NCI-H82 (cell line): ENCODE measurements at places on chromosomes 3 and 15.

- no peak for DNase-seq
These were observed 232.6 kb downstream of the ABHD5 start for GRCh38 chr3:43923104-43923882.

DNA sequence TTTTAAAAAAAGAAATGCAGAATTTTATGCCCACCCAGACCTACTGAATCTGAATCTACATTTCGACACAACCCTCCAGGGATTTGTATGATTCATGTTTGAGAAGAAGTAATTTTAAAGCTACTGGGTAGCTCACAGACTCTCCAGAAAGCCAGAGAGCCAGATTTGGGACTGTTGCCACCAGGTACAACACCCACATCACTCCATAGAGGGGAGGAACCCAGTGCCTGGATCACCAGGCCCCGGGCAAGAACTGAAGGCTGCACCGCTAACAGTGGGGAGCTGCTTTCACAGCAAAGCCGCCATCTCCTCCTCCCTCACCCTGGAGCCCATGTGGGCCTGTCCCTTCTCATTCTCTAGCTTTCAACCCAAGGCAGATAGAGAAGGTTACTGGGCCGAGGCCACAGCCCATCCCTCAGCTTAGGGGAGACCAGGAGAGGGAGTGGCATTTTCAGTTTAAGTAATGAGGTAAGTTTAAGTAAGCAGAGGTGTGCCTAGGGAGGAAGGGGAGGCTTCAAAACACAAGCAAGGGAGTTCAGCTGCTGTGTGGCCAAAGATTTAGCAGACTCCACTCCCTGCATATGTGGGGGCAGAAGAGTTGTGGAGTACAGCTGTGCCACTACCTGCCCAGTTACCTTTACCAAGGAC is 109.8 kb downstream of the IL12A start:
- no peak for DNase-seq

GRCh38 chr3:32913790-32914446 is 37.5 kb upstream of the CCR4 start:
- no peak for DNase-seq

GRCh38 chr3:100709842-100710260 is 557 bp downstream of the TFG start:
- peak; percentile 95 for DNase-seq

DNA sequence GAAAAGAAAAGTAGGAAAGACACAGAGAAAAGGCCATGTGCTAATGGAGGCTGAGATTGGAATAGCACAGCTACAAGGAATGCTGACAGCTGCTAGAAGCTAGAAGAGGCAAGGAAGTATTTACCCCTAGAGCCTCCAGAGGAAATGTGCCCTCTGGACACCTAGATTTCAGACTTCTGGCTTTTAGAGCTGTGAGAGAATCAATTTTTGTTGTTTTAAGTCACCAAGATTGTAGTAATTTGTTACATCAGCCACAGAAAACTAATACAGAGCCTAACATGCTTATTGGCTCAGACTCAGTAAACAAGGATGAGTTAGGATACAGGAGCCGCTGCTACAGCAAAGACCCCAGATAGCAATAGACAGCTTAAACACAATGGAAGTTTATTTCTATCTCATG is 33.1 kb upstream of the GLCE start:
- DNase-seq, result peak; percentile 18

DNA sequence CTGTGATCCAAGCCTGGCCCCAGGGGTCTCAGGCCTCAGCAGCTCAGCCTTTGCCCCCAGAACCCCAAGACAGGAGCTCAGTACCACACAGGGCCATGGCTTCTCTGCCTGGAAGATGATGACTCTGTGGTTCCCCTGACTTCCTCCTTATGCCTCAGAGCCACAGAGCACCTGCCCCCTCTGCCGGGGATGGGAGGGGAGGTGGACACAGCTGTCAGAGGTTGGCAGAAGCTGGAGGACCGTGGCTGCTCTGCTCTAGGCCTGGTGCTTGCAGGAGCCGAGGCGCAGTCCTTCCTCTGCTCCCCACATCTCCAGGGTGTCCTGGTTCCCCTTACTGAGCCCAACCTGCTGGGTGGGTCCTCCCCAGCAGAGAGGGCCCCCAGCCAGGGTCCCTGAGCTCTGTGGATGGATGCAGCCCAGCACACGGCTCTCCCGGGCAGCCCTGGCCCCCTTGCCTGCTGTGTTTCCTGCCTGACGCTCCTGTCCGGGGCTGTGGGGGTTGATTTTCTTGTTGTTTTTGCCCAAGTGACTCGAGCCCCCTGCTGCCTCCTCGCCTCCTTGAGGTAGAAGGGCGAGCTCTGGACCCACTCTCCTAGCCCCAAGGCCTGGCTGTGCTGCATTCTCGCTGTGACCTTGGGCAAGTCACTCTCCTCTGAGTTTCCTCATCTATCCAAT is 36.6 kb downstream of the PSTPIP1 start:
- DNase-seq, result peak; percentile 84

DNA sequence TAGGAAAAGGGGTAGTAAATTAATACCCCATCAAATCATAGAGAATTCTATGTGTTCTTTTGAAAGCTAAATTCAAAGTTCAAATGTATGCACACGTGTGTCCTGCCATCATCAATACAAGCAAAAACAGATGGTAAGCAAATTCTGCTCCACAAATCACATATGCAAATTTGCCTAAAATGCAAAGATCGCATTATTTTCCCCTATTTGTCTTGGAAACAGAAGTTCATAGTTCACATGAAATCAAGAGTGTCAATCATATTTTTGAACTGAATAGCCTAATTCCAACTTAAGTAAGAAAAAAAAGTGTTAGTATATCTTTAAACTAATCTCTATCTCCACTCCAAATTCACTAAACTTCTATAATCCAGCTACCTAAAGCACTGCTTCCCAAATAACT is 8.5 kb downstream of the ADAM10 start:
- DNase-seq, result no peak

- no peak for DNase-seq
These were observed 22.1 kb downstream of the HDAC11 start for GRCh38 chr3:13501958-13502790.

GRCh38 chr15:50181201-50181968 is 611 bp upstream of the SLC27A2 start:
- peak; percentile 19 for DNase-seq

- DNase-seq, result no peak
These were observed 173.3 kb upstream of the ICE2 start for GRCh38 chr15:60652245-60652644.

- DNase-seq, result no peak
These were observed 39.3 kb upstream of the SPRED1 start for GRCh38 chr15:38213356-38213755.

DNA sequence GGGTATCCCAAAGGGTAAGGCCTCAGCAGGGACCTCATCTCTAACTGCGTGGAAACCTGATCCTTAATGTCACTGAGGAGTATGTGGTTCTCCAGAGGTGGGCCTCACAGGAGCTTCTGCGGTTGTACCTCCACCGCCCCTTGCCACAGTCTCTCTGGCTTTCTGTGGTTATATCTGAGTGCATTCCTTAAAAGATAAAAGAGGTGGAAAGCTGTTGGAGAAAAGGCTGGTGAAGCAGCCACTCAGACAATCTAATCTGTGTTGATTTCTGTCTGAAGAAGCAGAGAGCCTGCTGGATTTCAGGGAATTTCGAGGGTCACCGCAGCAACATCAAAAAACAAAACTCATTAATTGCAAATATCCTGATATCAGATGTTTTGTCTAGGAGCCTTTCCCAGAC is 51.4 kb downstream of the SEMA6D start:
- DNase-seq, result no peak

DNA sequence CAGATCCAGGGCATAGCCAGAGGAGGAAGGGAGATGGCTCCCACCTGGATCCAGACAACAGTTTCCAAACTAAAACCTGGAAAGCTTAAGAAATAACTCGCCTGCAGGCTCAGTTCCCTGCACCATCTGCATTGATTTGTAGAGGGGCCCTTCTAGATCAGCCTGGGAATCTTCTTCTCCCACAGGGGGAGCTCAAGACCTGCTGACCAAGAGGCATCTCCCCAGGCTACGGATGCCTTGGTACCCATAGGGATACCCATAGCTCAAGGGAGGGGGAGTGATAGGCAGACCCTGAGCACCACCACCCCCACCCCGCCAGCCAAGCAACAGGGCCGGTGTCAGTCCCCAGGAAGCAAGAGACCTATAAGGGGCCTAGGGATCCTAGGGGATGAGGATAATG is 28.0 kb upstream of the DCLK3 start:
- DNase-seq, result peak; percentile 73

- no peak for DNase-seq
These were observed 35.0 kb upstream of the PLCL2 start for GRCh38 chr3:16849795-16850194.

DNA sequence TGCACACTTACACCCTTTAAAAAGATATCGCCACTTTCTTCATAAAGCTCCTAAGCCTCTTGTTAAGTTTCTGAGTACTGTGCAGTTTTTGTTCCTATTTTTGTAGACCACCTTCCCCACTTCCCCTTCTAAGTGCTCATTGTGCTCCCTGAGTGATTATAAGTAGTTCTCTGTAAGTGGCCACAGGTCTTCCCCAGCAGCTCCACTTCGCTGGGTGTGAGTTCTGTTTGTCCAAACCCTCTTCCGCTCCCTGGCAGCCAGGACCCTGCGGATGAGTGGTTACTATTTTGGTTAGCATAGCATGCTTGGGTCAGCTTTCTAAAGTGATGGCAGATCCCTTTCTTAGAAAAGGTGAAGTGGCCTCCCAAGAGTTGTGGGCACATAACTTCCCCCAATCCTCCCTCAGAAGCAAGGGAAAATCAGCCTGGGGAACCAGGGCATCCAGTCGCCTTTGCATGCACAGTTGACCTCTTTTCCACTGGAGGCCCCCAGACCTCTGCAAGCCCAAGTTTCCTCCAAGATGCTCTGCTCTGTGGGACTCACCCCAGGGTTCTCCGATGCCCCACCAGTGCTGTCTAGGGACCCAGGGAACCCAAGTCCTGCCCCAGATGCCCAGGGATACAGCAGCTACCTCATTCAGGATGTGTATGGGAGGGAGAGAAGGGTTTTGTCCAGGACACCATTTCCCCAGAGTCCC is 69.6 kb downstream of the ATP10A start:
- DNase-seq, result no peak

DNA sequence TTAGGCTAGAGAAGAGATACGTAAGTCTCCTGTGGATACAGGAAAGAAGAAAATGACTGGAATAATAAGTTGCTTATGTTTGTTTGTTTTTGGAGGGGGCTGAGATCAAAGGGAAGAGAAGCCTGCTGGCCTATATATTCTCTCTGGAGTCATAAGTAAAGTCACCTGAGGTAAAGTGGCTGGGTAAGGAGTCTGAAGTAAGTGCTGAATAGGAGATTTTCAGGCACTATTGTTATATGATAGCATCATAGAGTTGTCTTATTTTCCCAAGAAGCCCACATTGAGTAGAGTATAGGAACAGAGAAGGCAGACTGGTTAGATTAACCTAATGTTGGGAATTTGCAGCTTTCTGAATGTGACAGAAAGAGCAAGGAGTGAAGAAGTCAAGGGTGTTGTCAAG is 10.7 kb downstream of the TBC1D23 start:
- DNase-seq, result peak; percentile 59

DNA sequence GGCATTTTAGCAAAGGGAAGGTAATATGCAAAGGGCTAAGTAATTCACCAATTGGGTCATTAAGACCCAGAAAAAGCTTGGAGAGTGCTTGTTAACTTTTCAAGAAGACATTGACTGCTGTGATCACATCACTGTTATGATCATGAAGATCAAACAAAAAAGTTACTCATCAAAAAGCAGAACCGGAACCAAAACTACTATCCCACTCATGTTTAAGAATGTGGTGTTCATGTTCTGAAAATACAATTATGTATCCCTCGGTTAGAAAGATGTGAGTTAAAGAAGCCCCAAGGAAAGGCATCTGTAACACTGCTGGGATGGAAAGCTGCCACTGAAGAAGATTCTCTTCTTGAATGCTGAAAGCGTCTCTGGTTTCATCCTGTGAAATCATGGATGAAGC is 32.6 kb downstream of the BBX start:
- no peak for DNase-seq

GRCh38 chr15:23567921-23568320 is 2.4 kb downstream of the MKRN3 start:
- peak; percentile 21 for DNase-seq

DNA sequence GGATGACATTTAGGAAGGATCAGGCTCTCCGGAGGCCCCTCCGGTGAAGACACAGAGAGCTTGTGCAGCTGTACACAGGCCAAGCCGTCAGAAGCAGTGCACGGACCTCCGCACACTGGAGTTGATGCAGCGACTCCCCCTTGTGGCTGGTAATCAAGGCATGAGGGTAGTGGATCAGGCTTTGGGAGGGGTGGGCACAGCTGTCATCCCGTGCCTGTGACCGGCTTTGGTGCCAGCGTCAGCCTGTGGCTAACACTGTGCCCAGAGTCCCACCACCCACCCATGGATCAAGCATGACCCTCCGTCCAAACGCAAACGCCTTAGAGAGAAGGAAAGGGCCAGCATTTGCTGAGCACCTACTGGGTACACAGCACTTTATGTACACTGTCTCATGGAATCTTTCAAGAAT is 8.2 kb upstream of the GRIP2 start:
- DNase-seq, result peak; percentile 85

GRCh38 chr15:77475898-77476297 is 55.2 kb downstream of the HMG20A start:
- peak; percentile 83 for DNase-seq

DNA sequence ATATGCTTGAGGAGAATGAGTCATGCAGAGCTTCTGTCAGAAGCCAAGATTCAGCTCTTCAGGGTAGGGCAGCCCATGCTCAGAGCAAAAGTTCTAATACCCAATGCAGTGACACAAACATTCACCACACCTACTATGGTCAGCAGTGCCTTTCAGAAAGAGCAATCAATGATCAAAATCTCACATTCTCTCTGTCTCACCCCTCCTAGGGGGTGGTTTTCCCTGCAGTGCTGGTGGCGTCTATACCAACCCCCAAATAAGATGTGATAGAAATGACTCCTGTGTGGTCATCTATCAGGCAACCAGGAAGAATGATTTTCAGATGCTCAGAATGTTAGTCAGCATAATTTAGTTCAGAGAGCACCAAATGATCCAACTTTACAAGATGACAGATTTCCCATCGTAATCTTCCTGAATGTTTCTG is 385.3 kb downstream of the NTRK3 start:
- DNase-seq, result no peak

GRCh38 chr15:27902680-27903385 is 196.3 kb downstream of the OCA2 start:
- DNase-seq, result no peak

DNA sequence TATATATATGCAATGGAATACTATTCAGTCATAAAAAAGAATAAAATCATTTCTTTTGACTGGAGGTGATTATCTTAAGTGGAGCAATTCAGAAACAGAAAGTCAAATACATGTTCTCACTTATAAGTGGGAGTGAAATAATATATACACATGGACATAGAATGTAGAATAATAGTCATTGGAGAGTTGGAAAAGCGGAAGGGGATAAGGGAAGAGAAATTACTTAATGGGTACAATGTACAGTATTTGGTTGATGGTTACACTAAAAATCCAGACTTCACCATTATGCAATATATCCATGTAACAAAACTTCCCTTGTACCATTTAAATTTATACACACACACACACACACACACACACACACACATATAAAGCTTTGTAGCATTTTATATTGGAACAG is 84.3 kb downstream of the RAP2B start:
- no peak for DNase-seq
